ENCODE measurements at places on chromosomes 2 and 18.

- DNase-seq, result no peak
Observed at GRCh38 chr2:235270956-235271355, 222.9 kb upstream of the AGAP1 start.

- no peak for DNase-seq
Observed at GRCh38 chr2:50885948-50886347, 146.0 kb downstream of the NRXN1 start.

DNA sequence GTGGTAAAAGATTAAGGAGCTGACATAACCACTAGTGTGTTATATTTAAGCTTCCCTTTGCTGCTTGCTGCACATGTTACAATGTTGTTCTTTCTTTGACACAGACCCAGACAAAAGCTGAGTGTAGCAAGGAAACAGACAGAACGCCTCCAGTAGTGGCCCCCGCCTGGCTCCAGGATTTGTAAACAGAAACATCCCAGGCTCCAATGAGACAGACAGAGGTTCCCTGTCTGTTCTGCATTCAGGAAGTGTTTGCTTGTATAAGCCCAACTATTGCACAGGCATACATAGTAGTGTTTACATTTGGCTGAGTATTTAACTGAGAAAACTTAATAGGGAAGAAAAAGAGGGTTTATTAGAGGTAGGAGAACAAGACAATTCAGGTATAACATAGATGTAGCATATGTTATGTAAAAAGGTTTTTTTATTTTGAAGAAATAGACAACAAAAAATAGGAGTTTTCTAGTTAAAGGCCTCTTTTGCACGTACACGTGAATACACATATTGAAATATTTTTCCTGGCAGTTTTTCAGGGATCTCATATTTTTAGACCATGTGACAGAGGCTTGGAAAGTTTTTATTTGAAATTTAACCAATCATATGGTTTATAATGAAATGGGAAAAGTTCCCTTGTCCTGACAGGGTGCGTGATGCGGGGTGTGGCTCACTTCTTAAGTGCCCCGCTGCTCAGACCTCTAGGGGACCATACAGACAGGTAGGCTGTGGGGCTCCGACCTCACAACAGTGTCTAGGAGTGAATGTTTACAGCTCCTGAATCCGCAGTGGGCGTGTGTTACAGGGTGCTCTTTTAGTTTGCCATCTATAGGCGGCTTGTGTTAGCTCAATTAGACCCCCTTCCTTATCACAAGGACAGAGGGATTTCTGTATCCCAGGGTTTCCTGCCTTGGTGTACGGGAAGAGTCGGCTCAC, 118.4 kb downstream of the BMPR2 start:
- DNase-seq, result no peak

DNA sequence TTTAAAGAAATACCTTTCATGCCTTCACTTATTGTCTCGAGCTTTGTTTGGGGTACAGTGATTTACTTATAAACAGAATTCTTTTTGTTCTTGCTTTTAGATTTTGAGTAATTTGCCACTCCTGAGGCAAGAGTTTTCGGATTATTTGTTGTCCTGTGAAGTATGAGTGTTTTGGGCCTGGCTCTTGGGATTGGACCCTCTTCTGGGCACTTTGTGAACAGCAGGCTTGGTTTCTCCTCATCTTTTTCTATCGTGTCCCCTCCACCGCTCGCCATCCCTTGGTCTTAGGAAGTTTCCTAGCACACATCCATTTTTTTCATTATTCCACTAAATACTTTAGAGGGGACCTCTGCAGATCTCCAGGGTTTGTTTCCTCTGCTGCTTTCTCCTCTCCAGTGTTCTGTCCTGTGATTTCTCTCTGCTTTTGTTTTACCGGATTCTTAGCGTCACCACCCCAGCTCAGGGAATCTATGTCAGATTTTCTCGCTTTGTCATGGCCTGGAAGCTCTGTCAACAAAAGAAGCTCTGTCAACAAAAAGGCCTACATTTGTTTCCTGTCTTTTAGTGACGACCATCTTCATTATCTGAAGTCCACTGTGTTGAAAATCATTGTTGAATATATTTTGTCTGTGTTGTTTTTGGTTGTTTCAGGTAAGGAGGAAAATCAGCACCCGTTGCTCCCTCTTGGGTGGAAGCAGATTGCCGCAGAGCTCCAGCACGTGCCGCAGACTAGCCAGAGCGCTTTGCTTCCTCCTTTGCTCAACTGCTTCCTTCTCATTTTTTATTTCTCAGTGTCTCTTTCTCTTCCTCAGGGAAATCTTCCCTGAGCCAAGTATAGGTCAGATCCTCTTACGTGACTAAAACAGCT, 27.8 kb downstream of the ANKRD62 start:
- DNase-seq, result no peak

DNA sequence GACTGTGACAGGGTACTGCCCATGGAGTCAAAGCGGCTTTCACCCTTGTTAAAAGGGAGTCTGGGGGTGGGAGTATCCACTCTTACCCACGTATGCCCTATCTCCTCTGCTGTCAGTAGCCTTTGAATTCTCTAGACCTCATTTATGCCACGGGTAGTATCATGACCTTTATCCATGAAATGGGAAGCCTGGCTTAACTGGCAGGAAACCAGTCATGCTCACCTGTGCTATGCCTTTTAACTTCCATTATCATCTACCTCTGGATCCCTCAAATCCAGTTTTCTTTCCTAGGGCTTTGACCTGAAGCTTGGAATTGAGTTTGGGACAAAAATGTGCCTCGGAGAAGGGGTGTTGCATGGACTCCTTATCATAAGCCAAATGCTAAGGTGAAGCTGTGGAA, 30.0 kb downstream of the MYO3B start:
- no peak for DNase-seq

DNA sequence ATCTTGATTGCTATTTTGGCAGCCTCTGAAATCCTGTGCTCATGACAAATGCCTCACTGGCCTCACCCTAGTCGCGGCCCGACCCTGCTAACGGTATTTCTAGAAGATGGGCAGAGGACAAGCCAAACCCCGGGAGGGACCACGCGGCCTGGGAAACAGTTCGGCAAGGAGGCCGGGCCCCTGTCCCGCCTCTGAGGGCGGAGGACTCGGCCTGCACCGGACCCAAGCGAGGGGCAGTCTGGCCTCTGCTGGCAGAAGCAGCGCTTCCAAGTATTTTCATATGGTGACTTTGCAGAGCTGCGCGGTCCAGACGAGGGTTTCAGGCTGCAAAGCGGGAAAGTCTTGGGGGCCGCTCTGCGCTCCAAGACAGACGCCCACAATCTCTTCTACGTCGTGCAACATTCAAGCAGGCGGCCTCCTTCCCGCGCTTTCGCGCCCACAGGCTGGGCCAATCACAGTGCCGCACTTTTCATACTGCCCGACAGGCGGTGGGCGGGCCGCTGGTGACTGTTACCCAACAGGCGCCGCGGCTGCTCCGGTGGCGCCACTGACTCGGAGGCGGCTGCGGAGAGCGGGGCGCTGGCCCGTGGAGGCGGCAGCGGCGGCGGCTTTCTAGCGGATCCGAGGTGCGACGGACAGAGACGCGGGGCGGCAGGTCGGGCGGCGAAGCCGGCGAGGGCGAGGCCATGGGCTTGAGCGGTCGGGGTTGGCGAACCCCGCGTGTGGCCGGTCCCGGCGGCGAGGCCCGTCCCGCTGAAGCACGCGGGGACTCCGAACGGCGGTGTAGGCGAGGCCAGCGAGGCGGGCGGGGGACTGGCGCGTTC, at the start of gene RBM44:
Gene RBM44 (plus strand): TSS at position 544 of the 824 bp plus-strand sequence. CDS start 14,831 bp downstream, outside the sequence.
- DNase-seq, result no peak

DNA sequence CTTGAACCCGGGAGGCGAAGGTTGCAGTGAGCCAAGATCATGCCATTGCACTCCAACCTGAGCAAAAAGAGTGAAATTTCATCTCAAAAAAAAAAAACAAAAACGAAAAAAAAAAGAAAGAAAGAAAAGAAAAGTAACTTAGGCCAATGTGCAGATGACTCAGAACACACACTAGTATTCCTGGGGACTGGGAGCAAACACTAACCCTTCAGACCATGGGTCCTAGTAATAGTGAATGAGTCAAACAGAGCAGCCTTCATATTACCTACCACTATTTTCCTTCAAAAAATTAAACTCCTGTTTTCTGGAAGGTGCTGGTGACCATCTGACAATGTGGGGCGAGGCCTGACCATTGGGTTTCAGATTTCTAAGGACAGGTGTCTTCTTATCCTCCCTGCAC, 253.4 kb downstream of the PIEZO2 start:
- no peak for DNase-seq

DNA sequence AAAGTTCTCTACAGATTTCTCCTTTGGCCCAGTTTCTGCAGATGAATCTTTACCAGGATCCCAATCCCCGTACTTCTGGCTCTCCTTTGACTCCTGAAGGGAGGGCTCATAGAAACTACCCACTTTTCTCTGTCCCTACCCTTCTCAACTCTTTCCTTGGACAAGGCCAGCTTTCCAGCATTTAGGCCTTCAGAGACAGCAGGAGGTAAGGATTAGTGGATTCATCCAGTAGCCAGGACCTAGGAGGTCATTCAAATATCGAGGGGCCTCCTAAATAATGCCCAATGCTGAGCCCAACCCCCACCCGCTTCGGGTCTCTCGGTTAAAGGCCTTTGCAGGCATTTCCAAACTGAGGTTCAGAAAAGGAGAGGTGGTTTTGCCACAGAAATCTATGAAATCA, 4.8 kb upstream of the ZNF532 start:
- no peak for DNase-seq

DNA sequence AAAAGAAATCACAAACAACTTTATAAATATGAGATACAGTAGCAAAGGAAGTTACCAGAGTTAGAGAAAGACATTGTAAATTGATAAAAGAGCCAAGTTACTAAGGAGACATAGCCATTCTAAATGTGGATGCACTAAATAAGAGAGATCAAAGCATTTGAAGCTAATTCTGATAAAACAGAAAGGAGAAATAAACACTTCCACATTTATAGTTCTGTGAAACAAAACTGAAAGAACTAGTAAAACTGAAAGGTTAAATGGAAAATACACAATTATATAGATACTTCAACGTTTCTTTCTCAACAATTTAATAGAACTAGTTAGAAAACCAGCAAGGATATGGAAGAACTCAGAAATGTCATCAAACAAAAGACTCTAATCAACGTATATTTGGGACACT, 309.0 kb upstream of the CDH2 start:
- DNase-seq, result no peak

DNA sequence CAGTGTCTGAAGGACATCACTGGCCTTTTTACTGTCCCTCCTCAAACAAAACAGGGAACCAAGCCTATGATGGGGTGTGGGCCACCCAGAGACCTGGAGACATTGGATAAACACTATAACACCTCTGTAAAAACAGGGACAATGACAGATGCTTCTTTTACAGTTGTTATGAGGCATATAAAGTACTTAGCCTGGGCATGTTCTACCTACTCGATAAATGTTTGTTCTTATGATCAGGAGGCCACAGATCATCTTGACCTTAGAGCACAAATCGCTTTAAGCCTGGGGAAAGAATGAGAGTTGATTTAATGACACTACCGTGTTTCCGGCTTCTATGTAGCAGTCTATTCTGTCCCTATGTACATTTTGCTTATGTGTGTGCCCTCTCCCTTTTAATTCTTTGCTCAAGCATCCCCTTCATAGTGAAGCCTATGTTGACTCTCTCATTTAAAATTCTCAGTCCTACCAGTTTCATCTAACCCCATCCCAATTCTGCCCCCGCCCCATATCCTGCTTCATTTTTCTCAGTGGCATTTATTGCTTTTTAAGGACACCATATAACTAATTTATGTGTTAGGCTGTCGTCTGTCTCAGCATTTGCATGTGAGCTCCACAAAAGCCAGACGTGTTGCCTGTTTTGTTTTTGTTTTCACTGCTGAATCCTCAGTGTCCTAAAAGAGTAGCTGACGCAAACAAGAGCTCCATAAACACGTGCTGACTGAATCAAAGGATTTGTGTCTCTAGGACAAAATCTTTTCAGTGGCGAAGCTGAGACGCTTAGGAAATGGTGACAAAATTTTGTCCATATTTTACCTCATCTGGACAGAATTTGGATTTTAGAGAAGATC, 182.3 kb upstream of the ST6GAL2 start:
- no peak for DNase-seq

GRCh38 chr2:196380098-196380497, 208.7 kb upstream of the STK17B start:
- DNase-seq, result no peak

DNA sequence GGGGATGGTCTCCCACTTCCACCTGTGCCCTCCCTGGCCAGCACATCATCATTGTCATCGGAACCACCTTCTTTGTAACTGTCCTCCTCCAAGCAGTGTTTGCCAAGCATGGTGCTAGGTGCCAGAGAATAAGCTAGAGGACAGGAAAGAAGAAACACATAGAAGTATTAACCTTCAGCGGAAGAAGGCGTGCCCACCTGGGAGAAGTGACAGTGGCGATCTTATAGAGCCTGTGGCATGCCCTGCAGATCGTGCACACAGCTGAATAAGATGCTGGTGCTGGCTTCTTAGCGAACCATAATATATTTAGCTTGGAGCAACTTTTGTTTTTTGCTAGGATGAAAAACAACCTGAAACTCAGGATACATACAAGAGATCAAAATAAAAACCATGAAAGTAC, 148.0 kb downstream of the FAM210A start:
- no peak for DNase-seq

- no peak for DNase-seq
Observed at GRCh38 chr2:60365556-60365955, 187.9 kb downstream of the BCL11A start.

GRCh38 chr2:20223407-20224163, 1.3 kb downstream of the SDC1 start:
- DNase-seq, result peak; percentile 70

DNA sequence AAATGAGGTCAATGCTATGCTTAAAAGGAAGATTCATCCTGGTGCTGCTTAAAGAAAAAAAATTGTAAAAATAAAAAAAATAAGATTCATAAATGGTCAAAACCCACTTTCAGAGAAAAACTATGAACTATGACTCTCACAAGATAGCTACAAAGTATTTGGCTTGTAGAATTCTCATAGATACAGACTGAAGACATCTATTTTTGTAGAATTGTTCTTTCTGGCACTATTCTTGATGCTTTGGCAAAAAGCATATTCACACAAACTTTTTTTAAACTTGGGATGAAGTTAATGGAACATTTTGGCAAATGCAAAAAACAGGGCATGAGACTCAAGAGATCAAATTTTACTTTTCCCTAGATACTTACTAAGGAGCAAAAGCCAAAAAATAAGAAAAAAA, 12.5 kb upstream of the ANKRD29 start:
- no peak for DNase-seq

- no peak for DNase-seq
Observed at GRCh38 chr18:26293982-26294381, 67.7 kb downstream of the TAF4B start.
